ENCODE measurements at places on chromosomes 3 and 15. TPM values are rescaled to one million over a fixed set of nuclear protein-coding genes. Genes with fewer than 3 reads are reported as not detected.

The PARP6 gene
- 32.6 TPM for total RNA-seq

GRCh38 chr15:83653288-83653638, 660 bp upstream of the ADAMTSL3 start:
- peak; percentile 17 for ATAC-seq

GRCh38 chr3:67377299-67377698, 277.1 kb downstream of the SUCLG2 start:
- no peak for ATAC-seq

DNA sequence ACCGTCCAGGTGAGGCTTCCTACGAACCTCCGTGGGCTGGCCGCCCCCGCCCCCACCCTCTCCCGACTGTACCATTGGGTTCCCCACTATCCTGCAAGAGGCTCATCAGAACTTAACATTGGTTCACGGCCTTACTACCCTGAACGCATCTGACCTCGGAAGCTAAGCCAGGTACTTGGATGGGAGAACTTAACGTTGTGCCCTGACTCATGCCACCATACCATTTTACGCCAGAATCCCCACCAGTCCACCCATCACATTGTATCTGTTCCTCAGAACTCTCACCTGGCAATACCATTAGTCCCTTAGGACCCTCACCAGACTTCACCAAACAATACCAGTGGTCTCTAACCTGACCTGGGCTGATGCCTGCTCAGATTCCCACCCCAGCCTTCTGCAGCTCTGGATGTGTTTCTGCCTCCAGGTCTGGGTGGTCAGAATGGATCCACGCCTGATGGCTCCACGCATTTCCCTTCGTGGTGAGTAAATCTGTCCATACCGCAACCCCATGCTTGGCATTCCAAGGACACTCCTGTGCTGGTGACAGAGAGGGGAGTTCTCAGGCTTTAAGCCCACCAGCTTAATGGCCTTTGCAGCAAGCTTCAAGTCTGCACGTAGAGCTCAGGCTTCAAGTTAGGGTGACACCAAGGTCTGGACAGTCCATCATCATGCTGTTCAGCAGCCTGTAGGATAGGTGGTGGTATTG, 562 bp downstream of the TCTA start:
- ATAC-seq: peak; percentile 1

DNA sequence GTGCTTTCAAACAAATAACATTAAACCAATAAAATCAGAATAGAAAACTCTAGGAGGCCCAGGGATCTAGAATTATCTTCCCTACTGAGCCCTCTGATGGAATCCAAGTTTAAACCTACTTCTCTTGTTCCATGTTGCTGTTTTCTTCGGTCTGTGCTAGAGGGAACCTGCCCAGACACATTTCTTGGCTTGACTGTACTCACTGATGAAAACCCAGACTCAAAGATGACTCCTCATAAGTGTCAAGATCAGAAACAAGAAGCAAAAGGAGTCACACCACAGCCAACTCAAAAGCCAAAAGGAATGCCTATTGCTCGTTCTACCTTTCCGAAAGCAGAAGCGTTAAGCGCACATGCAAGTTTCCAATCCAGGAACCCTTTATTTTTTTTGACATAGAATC, 31.6 kb downstream of the SCAP start:
- peak; percentile 79 for ATAC-seq
